ENCODE measurements at places on chromosomes 1 and 21.
A peak's percentile ranks its signal among the peaks of the same experiment; 100 is the strongest.

GRCh38 chr21:36584980-36585940, 105.3 kb upstream of the CLDN14 start:
- no peak for DNase-seq

DNA sequence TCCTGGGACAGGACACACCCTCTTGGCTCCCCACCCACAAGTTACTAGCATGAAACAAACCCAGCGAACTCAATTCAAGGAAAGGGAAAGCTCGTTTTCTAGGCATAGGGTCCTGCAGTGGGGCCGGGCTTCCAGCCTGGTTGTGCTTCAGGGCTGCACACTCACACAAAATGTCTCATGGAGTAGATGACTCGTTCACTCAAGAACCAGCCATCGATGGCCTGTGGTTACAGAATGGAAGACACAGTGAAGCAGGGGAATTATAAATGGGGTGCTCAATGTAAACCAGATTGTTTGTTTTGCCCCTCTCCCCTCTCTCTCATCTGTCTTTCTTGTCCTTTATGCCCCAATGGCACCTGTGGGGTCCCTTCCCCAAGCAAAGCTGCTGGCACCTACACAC, 56.0 kb upstream of the COX20 start:
- peak; percentile 45 for DNase-seq

DNA sequence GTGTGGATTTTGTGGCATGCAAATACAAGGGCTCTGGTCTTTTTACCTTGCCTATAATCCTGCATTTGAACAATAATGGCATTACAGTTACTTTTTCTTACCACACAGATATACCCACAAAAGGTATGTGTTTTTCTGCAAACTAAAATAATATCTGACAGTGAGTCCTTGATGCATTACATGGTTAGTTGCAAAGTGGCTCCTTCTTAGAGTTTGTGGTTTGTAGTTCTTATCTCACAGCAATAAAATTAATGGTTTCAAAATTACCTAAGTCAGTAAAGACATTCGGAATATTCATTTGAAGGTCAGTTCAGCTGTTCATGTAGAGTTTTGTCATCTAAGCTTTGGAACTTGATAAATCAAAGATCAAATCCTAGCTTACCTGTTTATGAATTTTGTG, 43.5 kb downstream of the SNX7 start:
- no peak for DNase-seq

DNA sequence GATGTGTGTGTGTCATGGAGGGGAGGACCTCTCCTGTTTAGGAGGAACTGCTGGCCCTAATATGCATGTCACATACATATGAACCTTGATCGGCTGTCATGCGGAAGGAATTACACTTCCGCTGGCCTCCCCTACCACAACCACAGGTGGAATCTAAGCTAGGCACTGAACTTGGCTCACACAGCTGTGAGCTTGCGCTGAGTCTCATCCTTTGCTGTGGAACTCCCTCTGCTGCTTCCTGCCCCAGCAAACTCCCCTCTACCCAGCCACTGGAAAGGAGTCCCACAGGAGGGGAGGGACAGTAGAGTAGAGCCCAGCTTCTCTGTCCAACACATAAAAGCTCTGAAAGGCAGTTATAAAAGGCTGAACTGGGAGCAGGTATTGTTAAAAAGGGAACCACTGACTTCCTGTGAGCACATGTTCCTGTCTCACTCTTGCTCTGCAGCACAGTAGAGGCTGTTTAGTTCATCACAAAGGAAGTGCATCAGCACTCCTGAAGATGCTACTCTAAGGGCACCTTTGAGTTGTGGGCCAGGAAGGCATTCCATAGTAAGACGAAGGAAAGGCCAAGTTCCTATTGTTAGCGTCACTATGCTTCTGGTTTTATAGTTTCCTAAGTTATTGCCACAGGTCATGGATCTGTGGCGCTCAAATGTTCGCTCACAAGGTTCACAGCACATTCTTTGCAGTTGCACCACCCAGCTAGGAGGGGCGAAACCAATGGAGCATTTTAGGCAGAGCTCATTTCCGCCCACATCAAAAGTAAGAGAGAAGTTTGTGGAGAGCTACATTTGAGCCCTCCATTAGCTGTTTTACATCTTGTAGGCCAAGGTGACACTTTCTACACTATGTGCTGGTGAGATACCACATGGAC, 17.7 kb upstream of the PTPRC start:
- DNase-seq = no peak

- DNase-seq = no peak
Measured at GRCh38 chr1:58994664-58995063, 210.8 kb upstream of the JUN start.

- no peak for DNase-seq
Measured at GRCh38 chr1:4324525-4324924, 329.9 kb upstream of the AJAP1 start.

GRCh38 chr1:15755021-15755645, 3.5 kb upstream of the FBLIM1 start:
- DNase-seq = no peak

GRCh38 chr1:147673406-147673805, 3.1 kb upstream of the ACP6 start:
- no peak for DNase-seq

- no peak for DNase-seq
Measured at GRCh38 chr1:222006715-222007114, 264.8 kb upstream of the DUSP10 start.

DNA sequence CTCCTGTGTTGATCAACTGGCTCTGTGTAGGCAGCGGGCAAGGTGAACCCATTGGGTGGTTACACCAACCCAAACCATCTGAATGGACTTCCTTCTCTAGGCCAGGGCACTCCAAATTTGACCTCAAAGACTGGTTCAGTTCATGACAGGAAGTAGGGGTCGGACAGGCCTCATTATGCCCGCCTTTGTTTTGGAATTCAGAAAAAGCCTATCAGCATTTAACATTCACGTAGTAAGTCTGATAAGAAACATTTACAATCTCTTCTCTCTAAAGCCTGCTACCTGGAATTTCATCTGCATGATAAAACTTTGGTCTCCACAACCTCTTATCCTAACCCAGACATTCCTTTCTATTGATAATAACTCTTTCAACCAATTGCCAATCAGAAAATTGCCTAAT, 97.1 kb upstream of the ETV3 start:
- DNase-seq = no peak

GRCh38 chr21:34730194-34730593, 61.4 kb downstream of the CLIC6 start:
- no peak for DNase-seq

GRCh38 chr1:38533772-38534472, 325.6 kb downstream of the RRAGC start:
- no peak for DNase-seq

- peak; percentile 37 for DNase-seq
Measured at GRCh38 chr1:207259391-207259790, 62.1 kb upstream of the CD55 start.

Data from fibroblast of mammary gland (primary cell).